ENCODE measurements at places on chromosomes 3 and 15.

DNA sequence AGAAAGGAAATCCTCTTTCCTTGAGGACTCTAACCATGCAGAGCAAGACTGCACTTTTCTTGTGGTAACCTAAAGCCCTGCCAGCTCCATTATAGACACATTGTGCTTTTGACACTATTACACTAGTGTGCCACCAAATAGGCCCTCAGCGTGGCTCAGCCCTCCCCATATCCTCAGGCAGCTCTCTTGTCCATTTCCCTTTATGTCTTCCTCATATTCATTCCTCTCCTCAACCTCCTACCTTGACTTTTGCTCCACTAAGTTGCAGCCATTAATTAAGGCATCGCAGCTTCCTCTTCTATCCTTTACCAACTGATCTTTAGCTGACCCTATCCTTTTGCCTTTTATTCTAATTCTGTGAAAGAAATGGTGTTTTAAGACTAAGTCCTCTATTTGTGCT lies 3.7 kb downstream of the ATG7 start:
- no peak overlapping the region for H3K4me3 ChIP-seq
- H3K27ac ChIP-seq, result no peak overlapping the region
- peaks cover 2% of the 10 kb centered on the region for H3K27me3 ChIP-seq
- H3K36me3 ChIP-seq, result peaks cover 49% of the 10 kb centered on the region
- H3K4me1 ChIP-seq, result peaks cover 67% of the 10 kb centered on the region

- H3K27ac ChIP-seq, result no peak overlapping the region
- H3K36me3 ChIP-seq, result no peaks in the 10 kb centered on the region
- H3K4me1 ChIP-seq, result peaks cover 15% of the 10 kb centered on the region
- no peak overlapping the region for H3K4me3 ChIP-seq
- DNase-seq, result peak; percentile 51
- no peaks in the 10 kb centered on the region for H3K27me3 ChIP-seq
Measured at GRCh38 chr15:90165659-90166489, 35.3 kb upstream of the SEMA4B start.

- H3K27me3 ChIP-seq, result no peaks in the 10 kb centered on the region
- H3K36me3 ChIP-seq, result no peaks in the 10 kb centered on the region
- no peaks in the 10 kb centered on the region for H3K4me1 ChIP-seq
Measured at GRCh38 chr15:72288796-72289596, 16.6 kb upstream of the PARP6 start.

- peak; percentile 79 for DNase-seq
- H3K4me3 ChIP-seq, result no peak overlapping the region
- H3K36me3 ChIP-seq, result no peaks in the 10 kb centered on the region
Measured at GRCh38 chr3:9503283-9503682, 50.3 kb downstream of the LHFPL4 start.

DNA sequence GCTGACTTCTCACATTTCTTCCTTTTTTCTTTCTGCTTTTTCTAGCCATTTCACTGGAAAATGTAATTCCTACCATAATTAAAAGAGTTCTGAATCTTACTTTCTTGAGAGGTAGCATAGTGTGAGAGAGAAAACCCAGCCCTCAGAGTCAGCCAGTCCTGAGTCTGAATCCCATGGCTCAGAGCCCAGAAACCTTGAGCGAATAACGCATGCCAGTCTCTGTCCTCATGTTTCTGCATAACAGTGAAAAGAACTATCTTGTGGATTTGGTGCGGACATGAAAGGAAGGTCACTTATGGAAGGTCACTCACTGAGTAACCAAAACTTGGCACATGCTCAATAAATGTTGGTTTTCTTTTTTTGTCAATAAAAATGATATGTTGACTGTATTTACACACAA lies 29.3 kb upstream of the SLCO3A1 start:
- DNase-seq, result no peak
- no peaks in the 10 kb centered on the region for H3K4me1 ChIP-seq
- H3K27me3 ChIP-seq, result no peaks in the 10 kb centered on the region
- H3K4me3 ChIP-seq, result no peak overlapping the region
- no peaks in the 10 kb centered on the region for H3K36me3 ChIP-seq

- H3K36me3 ChIP-seq, result peaks cover 23% of the 10 kb centered on the region
- H3K27me3 ChIP-seq, result no peaks in the 10 kb centered on the region
- peaks cover 3% of the 10 kb centered on the region for H3K4me1 ChIP-seq
- no peak for DNase-seq
- H3K4me3 ChIP-seq, result no peak overlapping the region
- no peak overlapping the region for H3K27ac ChIP-seq
Measured at GRCh38 chr3:72768481-72768880, 79.8 kb downstream of the SHQ1 start.

DNA sequence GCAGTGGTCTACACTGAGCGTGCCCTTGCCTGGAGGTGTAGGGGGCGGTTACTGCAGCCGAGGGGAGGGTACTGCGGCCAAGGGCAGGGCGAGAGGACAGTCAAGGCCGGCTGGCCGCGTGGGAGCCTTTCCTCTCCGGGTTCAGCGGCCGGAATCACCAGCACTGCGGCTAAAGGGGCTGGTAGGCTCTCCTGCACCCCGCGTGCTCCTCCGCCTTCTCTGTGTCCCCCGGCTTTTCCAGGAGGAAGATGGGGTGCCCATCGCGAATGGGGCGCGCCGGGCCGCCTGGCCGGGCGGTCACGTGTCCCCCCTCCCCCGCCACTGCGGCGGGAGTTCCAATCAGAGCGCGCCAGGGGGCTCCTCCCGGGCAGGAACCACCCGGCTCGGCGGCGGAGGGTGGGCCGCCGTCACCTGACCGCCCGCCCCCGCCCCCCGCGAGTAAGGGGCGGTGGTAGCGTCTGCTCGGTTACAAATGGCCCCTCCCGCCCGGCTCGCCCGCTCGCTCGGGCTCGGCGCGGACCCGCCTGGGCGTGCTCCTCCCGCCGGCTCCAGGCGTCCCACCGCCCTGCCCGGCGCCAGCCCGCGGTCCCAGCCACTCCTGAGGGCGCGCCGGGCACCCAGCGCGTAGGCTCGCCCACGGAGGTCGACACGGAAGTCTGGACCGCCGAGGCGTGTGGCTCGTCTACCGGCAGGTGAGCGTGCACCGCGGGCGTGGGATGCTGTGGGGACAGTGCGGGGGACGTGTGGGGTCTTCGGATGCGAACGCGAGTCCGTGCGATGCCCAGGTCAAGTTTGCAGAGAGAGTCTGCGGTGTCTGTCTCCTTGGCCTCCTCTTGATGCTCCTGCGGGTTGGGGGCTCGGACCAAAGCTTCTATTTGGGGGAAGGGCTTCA lies 242.6 kb upstream of the TOPAZ1 start:
- DNase-seq, result peak; percentile 19
- H3K4me1 ChIP-seq, result peaks cover 38% of the 10 kb centered on the region
- H3K4me3 ChIP-seq, result peak overlapping the region; percentile 71
- no peak overlapping the region for H3K27ac ChIP-seq

DNA sequence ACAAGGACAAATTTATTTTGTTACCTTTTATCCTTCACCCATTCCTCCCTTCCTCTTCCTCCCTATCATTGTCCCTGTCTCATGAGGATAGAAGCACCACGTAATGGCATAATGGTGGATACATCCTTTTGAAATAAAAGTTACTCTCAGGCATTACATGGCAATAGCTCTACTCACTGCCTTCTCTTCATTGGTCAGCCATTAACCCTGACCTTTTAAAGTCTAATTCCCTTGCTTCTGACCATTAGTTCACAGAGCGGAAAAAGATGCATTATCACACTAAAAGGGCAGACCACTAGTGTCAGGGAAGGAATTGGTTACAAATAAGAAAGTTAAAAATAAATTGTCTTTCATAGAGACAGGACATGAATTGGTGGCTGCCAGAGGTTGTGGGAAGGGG lies 54.6 kb upstream of the EIF1B start:
- H3K27ac ChIP-seq, result no peak overlapping the region
- no peaks in the 10 kb centered on the region for H3K27me3 ChIP-seq
- no peaks in the 10 kb centered on the region for H3K36me3 ChIP-seq
- no peak for DNase-seq

- H3K4me3 ChIP-seq, result no peak overlapping the region
- H3K27ac ChIP-seq, result no peak overlapping the region
- no peaks in the 10 kb centered on the region for H3K36me3 ChIP-seq
- H3K27me3 ChIP-seq, result no peaks in the 10 kb centered on the region
- H3K4me1 ChIP-seq, result no peaks in the 10 kb centered on the region
Measured at GRCh38 chr3:158846803-158847451, 45.1 kb downstream of the MFSD1 start.

DNA sequence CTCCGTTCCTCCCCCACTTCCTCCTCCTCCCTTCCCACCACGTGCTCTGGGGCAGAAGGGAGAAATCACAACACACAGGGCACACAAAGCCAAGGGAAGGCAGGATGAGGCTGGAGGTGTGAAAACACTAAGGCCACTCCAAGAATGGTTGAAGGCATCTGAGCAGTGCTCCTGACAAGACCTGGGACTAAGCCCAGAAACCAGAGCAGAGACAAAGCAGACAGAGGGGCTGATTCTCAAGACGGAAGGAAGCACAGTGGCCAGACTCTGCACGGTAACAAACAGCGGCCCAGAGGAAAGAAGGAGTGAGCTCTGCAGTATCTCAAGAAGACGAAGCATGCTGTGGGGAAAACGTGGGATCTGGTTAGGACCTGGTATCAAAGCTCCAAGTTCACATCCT lies 78.1 kb downstream of the ADCY5 start:
- no peaks in the 10 kb centered on the region for H3K36me3 ChIP-seq
- H3K27ac ChIP-seq, result no peak overlapping the region
- DNase-seq, result no peak
- no peaks in the 10 kb centered on the region for H3K4me1 ChIP-seq
- H3K4me3 ChIP-seq, result no peak overlapping the region

DNA sequence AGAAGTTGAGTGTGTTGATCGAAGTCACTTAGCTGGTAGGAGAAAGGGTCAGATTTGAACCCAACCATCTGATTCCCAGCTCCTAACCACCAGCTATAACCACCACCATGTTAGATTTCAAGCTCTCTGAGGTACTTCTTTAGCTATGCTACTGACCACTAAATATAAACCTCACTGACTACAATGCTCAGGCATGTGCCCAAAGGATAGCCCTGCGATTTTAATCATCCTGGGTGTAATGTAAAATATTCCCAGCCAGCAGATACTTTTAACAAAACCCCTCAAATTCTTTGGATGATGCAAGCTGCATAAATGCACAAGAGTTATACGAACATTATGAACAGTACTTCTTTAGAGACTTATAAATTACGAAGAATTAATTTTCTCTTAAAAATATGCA lies 115.2 kb upstream of the TSC22D2 start:
- no peaks in the 10 kb centered on the region for H3K36me3 ChIP-seq
- no peak overlapping the region for H3K27ac ChIP-seq
- peaks cover 23% of the 10 kb centered on the region for H3K27me3 ChIP-seq
- H3K4me1 ChIP-seq, result no peaks in the 10 kb centered on the region
- H3K4me3 ChIP-seq, result no peak overlapping the region

DNA sequence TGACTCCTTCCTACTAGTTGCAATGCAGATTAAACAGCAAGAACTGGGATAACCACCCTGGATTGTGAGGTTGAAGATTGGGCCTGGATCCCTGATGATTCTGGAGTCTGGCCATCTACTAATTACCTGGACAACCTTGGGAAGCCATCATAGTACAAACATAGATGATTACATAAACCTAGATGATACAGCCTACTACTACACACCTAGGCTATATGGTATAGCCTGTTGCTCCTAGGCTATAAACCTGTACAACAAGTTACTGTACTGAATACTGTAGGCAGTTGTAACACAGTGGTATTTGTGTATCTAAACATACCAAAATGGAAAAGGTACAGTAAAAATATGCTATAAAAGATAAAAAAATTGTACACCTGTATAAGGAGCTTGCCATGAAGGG lies 48.0 kb downstream of the NSUN3 start:
- no peak for DNase-seq
- no peaks in the 10 kb centered on the region for H3K4me1 ChIP-seq
- H3K27me3 ChIP-seq, result no peaks in the 10 kb centered on the region

DNA sequence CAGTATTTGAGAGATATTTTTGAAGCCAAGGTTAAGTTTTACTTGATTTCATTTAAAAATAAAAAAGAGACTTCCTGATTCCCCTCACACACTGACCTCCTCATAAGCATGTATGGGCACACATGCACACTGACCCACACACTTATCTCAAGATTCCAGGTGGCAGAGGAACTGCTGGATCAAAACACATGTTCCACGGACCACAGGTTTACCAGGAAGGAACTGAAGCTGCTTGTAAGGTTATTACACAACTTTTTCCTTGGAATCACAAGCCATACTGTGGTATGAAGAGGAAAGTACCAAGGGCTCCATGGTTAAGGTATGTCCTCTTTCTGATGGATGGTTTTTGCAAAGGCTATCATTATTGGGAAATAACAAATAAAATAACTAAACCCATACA lies 7.5 kb downstream of the CLDN1 start:
- H3K4me3 ChIP-seq, result no peak overlapping the region
- H3K27me3 ChIP-seq, result peaks cover 17% of the 10 kb centered on the region
- no peak for DNase-seq
- H3K27ac ChIP-seq, result no peak overlapping the region
- H3K36me3 ChIP-seq, result no peaks in the 10 kb centered on the region
- H3K4me1 ChIP-seq, result peaks cover 14% of the 10 kb centered on the region

DNA sequence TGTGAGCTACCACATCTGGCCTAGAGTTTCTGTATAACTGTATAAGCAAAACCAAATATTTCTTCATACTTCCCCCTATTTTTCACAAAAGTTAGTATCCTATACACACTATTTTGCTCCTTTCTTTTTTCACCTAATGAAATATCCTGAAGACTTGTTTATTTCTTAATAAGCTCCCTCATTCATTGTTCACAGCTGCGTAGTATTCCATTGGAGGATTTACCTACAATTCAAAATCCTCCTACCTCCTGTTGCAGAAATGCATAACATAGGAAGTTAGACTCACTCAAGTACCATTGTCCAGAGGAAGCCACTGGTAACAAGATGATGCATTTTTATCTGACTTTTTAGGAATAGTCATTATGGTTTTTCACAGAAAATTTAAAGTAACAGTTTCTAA lies 29.6 kb upstream of the TBC1D21 start:
- no peak overlapping the region for H3K4me3 ChIP-seq
- no peak for DNase-seq
- H3K4me1 ChIP-seq, result no peaks in the 10 kb centered on the region
- no peaks in the 10 kb centered on the region for H3K36me3 ChIP-seq

All from activated naive CD8-positive, alpha-beta T cell treated with anti-CD3 and anti-CD28 coated beads, Interleukin-2, amount 50 U/mL, for 24 hours (primary cell).